ENCODE measurements at places on chromosomes 7 and 10.

DNA sequence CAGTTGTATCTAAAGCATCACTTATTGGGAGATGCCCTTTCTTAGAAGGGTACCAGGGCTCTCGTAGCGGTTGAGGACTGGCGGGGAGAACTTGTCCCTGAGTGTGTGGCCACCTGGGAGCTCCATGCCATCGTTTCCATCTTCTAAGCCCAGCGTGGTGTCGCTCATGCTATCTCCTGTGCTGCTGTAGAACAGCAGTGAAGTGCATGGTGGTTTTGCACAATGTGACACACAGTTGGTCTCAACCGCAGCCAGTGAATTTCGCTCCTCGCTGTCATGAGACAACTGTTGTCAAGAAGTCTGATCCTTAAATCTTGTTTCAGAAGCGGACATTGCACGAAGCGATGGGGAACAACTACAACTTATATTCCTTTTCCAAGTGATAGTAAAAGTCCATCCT is 283.4 kb downstream of the GRID1 start:
- DNase-seq = no peak

- DNase-seq = no peak
These were observed 103.0 kb downstream of the ITIH5 start for GRCh38 chr10:7563770-7564169.

- no peak for DNase-seq
These were observed 34.1 kb downstream of the CHST3 start for GRCh38 chr10:71998119-71998839.

DNA sequence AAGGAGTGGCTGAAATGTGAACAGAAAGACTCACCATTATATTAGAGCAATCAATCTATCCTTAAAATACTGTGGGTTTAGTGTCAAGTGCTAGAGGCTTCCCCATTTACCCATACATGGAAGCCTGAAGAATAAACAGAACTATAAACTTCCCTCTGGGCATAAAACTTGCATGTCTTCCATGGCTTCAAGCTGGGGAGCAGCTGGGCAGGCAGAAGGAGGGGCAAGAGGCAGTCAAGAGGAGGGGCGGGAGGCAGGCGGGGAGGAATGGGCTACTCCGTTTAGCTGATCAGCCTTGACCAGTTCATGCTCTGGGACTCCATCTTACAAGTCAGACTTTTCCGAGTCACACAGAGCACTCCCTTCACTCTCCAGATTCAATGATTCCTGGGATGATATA is 3.5 kb upstream of the PRSS1 start:
- DNase-seq = no peak

- no peak for DNase-seq
These were observed 73.2 kb downstream of the DNAJB6 start for GRCh38 chr7:157409753-157410727.

DNA sequence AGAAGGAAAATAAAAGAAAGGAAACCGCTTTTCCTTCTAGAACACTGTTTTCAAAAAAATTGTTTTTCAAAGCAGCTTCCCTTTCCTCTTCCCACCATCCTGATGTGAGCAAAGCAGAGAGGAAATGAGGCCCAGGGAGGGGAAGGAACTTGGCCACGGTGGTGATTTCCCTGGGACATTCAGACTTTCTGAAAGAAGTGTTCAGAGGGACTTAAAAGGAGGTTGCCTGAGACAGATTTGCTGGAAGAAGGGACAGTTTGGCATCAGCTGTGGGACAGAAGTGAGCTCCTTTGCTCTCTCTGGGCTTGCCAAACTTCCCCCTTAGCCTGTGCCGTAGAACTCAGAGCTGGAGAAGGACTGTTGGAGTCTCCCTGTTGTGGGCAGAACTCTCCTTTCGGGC is 30.3 kb downstream of the ADCYAP1R1 start:
- DNase-seq = no peak

GRCh38 chr10:68110027-68110426 is 739 bp downstream of the MYPN start:
- no peak for DNase-seq

All from CD8-positive, alpha-beta T cell (primary cell).